ENCODE measurements at places on chromosomes 12 and 14.

DNA sequence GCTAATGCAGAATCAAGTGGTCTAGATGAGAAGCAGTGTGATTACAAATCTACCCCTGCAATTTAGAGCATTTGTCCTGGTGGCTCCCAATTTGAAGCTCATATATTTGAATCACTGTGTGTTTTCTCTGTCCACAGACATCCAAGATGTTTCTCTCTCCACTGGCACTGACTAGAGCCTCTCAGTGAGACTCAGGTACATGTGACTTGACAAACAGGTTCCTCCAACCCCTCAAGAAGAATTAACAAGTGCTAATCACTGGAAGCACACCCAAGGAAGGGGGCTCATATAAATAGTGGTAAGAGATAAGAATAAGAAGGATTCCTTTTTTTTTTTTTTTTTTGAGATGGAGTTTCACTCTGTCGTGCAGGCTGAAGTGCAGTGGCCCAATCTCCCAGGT is 20.5 kb downstream of the OR10G2 start:
- DNase-seq: no peak

- no peak for DNase-seq
These were observed 1.1 kb upstream of the ITGA7 start for GRCh38 chr12:55708695-55709233.

DNA sequence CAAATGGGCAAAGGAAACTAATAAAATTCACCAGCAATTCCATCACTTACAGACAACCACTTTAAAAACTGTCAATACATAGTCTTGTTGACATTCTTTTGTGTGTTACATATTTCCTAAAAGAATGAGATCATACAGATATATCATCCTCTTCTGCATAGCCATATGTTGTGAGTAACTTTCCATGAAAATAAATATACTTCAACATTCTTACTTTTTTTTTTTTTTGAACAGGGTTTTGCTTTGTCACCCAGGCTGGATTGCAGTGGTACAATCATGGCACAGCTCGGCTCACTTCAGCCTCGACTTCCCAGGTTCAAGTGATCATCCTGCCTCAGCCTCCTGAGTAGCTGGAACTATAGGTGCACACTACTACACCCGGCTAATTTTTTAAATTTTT is 20.9 kb downstream of the ZC2HC1C start:
- no peak for DNase-seq

DNA sequence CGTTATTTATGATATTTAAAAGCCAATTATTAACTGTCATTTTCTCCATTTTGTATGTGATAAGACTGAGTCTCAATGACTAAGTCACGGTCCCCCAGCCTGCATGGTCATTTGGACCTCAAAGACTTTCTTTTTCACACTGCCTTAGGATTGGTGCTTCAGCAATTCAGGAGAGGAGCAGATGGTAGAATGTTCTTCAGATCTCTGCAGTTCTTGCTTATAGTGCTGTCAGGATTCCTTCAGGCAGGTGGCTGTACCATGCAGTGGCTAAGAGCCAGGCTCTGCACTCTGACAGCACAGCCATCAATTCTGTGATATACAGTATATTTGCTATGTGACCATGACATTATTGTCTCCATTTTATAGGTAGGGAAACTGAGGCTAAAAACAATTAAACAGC is 18.7 kb downstream of the SSPN start:
- no peak for DNase-seq

DNA sequence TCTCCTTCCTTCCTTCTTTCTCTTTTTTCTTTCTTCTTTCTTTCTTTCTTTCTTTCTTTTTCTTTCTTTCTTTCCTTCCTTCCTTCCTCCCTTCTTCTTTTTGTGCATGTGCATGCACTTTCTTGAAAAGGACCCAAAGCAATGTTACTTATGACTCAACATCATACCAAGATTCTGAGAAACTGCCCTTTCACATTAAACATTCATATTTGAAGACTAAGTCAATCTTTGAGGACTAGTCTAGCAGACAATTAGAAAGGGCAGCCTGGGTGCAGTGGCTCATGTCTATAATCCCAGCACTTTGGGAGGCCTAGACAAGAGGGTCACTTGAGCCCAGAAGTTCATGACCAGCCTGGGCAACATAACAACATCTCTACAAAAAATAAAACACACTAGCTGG is 212.8 kb upstream of the KITLG start:
- no peak for DNase-seq

DNA sequence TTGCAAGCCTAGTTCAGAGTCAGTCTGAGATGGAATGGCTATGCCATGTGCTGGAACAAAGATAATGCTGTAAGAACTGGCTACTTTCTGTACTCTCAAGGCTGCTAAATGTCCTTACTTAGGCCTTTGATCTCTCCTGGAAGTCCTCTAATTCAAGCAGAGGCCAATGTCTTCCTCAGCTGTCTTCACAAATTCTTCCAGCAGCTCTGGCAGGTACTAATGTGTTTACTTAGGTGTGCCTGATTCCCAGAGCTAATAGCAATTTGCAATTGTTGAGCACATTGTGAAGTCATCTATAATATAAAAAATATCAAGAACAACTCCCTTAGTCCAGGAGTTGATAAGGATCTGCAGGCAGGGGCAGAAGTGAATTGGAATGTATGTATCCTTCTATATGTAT is 3.8 kb upstream of the MYF5 start:
- DNase-seq: no peak

GRCh38 chr12:83933615-83934014 is 979.0 kb downstream of the SLC6A15 start:
- no peak for DNase-seq

DNA sequence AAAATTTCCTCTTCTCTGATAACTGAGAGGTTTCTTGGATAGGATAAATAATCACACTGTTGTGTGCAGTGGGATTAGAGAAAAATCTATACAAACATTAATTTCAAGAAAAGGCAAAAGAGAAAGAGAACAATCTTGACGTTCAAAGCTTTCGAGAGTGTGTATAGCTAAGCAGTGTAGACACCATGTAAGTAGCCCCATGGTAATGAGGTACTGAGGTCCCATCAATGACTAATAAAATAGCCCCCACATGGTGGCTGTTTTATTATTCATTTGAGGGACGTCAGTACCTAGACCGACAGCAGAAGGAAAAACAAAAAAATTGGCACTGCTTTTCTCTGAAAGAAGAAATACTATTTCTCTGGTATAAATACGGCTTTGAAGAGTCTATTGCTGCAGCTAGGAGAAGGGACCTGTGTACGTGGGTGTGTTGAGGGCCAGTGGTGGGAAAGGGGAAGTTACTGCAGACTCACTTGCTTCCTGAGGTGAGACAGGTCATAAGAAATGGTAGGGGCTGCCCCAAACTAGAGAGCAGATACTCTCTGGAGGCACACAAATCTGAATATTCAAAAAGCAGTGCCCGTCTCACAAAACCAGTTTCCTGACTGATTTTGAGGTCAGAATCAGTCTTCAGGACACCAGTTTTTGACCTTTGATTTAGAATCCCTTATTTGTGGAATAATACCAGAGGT is 339.8 kb downstream of the EMP1 start:
- no peak for DNase-seq

DNA sequence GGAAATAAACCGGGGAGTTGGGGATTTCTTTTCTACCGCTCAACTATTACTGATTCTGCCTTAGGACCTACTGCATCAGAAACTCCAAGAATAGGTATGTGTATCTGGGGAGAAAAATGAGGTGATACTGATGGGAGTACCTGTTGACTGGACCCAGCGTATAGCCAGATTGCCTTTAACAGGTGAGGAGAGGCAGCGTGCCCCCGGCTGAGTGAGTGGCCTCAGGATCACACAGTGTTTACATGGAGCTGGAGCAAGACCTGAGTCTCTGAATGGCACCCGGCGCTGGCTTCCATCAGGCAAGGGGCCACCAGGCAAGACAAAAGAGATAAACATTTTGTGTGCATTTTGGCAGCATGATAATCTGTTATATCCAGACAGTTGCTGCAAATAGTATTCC is 496.2 kb downstream of the EGLN3 start:
- DNase-seq: no peak

GRCh38 chr12:131120831-131121271 is 167.1 kb downstream of the ADGRD1 start:
- DNase-seq: no peak

DNA sequence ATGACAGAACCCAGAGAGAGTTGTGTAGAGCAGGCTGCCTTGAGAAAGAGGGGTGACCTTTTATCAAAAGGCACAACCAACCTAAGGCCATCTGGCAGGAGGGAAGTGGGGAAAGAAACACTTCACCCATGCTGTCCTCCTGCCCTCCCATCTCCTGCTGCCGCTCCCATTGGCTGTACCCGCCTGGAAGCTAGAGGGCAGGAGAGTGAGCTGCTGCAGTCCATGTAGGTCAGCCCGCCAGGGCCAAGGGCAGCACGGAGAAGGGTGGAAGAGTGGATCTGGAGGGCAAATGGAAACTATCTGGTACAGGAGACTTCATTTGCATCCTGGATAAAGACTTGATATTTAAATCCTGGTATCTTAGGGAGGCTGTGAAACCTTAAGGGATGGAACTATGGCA is 11.5 kb upstream of the CABP1 start:
- DNase-seq: no peak

DNA sequence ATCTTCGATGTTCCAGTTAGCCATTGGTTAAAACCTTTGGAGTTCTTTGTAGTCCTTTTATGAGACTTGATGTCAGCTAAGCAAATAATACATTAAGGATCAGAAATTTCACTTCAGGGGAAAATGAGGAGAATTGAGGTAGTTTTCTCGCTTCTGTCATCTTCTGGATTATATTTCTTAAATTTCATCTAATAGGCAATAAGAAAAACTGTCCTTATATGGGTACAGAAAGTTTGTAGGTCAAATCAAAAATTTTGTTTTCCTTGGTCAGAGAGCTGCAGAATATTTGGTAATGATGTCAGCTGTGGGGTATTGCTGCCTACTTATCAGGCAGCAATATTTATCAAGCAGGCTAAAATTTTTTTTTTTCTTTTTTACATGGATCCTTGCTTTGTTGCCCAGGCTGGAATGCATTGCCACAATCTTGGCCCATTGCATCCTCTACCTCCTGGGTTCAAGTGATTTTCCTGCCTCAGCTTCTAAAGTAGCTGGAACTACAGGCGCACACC is 37.1 kb downstream of the RIMKLB start:
- DNase-seq: no peak

DNA sequence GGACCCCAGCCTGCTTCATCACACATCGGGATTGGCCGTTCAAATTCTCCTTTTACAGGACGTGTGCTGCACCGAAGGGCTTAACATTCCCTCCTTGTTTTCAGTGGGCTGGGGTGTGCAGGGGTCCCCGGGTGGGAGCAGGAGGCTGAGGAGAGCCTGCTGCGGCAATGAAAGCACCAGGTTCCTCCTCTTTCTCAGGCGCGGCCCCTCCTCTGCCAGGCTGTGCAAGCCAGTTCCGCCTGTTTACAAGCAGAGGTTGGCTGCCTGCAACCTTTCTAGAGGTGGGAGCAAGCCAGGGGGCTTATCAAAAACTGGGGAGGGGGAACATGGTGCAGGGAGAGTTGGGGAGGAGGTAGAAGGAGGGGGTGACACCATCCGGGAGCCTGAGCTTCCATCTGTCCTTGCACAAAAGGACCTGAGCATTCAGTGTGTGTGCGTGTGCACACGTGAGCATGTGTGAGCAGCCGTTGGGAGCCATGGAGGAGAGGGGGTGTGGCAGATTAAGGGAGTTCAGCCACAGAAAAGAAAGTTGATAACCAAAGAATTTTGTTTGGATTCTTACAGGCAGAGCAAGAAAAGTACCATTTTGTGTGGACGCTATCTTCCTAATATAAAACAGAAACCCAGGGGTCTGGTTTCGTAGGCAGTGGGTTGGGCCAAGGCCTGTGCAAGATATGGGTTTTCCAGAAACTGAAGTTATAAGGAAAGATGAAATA is 108.8 kb upstream of the RFLNA start:
- DNase-seq: no peak

GRCh38 chr12:79891506-79892162 is 43.3 kb downstream of the PPP1R12A start:
- no peak for DNase-seq

DNA sequence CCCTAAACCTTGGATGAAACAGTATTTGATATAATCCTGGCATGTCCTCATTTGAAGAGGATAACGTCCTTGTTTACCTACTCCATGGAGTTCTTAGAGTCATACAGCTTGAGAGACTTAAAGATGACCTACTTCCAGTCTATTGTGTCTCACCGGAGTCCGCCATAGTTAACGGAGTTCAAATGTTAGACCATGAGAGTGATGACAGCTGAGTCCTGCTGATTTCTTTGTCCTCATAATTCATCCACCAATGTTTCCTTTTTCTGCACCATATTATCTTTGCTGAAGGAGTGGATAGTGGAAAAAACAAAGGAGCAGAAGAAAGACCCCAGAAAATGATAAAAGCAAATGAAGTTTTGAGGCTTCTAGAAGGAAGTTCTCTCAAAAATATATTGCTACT is 75.8 kb upstream of the HIF1A start:
- no peak for DNase-seq

DNA sequence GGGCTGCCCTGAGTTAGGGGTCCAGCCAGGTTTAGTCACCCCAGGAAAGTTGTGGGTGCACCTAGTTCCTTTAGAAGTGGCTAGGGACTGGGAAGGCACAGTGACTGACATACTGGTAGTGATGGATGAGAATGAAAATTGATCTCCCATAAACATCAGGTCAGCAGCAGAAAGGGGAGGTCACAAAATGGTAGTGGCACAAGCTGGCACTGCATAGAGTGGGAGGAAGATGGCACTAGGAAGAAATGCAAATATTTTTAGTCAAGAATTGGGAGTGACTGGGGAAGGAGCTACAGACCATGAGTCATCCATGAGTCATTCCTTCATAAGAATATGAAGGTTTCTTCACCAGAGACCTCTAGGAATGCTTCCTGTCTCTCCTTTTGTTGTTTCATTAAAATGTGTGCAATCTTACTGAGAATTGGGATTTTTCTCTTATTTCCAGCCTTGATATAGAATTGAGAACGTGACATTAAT is 198.3 kb upstream of the AMIGO2 start:
- DNase-seq: no peak

DNA sequence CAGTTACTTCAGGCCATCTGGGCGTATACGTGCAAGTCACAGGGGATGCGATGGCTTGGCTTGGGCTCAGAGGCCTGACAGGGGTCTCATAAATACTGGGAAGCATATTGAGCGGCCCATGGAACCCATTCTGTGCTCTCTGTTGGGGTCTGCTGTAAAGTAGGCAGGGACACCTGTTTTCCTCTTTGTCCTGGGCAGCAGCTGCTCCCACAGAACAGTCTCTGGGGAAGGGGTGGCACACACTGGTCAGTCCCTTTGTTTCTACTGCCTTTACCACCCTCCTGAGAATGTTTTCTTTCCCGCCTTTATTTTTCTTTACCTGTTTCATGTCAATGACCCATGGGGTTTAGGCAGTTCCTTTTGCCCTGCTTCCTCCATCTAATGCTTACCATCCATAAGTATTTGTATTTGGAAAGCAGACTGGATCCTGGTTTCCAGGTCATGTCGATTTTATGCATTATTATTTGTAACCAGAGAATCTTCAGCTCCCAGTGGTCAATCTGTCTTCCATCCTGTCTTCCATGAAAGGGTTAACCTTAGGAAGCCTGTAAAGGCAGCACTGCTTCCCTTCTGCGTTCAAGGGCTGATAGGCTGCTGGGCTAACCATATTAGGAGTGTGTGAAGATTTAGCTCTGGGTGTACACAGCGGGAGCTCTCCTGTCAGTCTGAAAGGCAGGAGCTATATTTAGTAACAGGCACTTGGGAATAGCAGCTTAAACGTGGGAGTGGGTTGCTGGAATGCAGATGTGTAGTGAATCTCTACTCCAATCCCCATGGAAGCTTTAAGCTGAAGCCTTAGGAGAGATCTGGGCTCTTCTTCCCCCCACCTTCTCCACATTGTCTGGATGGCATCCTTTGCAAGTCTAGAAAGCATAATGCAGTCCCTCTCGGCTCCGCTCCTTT is 124.0 kb downstream of the DYRK2 start:
- DNase-seq: no peak
